ENCODE measurements at places on chromosomes 1 and 21. TPM values are rescaled to one million over a fixed set of nuclear protein-coding genes. Genes with fewer than 3 reads are reported as not detected.

Gene LRRC38
- not detected for total RNA-seq

DNA sequence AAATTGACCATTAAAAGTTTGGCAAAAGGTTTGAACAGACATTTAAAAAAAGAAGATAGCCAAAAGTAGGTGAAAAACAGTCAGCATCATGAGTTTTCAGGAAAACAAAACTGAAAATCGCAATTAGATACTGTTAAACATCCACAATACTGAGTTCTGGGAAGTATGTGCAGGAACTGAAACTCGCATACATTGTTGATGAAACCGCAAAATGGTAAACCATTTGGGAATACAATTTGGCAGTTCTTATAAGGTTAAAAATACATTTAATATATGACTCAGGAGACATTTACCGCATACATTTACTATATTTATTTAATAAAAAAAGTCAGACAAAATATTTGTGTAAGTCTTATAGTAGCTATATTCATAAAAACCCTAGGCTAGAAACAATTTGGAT, 393.2 kb downstream of the COL11A1 start:
- DNase-seq, result no peak

DNA sequence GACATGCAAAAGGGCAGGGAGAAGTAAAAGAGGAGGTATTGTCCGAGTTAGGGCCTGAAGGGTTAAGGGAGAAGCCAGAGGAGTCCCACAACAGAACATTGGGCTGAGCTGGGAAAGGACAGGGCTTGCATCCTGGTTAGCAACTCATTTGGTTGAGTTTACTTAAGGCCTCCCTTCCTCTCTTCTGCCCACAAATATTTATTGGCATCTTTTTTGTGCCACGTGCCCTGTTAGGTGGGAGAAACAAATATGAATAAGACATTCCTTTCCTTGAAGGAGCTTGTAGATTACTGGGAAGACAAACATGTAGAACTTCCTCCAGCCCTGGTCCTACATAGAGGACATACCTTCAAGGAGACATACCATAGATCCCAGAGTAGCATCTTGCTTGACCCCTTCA, 53.0 kb upstream of the PRELP start:
- no peak for DNase-seq

- no peak for DNase-seq
Observed at GRCh38 chr1:227749225-227749624, 14.0 kb downstream of the SNAP47 start.

GRCh38 chr1:9452516-9453140, 86.6 kb upstream of the SLC25A33 start:
- no peak for DNase-seq

DNA sequence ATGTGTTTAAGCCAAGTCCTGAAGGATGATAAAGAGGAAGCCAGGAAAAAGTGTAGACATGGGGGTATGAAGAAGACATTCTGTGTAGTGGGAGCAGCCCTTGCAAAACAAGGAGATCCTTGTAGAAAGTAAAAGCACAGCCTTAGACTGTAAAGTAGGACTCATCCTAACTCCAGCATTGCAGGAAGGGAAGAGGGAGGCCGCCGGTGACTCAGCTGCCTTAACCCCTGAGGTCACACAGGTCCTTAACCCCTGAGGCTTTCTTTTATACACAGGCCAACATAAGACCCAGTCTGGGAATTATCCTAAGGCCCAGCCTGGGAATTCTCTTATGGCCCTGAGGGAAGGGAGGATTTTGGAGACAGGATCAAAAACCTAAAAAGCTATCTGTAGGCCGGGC, 18.0 kb downstream of the PGM1 start:
- DNase-seq, result no peak

GRCh38 chr1:43274804-43275180, 5.0 kb downstream of the TMEM125 start:
- DNase-seq, result no peak

- no peak for DNase-seq
Observed at GRCh38 chr1:43653893-43654292, 3.9 kb downstream of the KDM4A start.

GRCh38 chr1:200751717-200752116, 13.0 kb downstream of the CAMSAP2 start:
- DNase-seq, result no peak

DNA sequence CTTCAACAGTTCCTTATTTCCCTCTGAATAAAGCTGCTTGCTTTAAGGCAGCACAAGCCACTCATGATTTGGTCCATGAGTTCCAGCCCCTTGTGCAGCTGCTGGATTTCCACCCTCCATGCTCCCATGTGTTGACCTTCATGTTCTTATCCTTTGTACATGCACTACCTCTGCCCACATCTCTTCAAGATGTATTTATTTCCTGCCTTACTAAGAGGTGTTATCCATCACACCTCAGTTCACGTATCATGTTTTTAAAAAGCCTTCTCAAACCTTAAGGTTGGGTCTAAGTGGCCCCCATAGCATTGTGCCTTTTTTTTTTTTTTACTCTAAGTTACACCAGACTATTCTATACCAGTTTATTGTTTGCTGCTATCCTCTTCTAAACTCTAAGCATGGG, 107.7 kb downstream of the SIPA1L2 start:
- no peak for DNase-seq

DNA sequence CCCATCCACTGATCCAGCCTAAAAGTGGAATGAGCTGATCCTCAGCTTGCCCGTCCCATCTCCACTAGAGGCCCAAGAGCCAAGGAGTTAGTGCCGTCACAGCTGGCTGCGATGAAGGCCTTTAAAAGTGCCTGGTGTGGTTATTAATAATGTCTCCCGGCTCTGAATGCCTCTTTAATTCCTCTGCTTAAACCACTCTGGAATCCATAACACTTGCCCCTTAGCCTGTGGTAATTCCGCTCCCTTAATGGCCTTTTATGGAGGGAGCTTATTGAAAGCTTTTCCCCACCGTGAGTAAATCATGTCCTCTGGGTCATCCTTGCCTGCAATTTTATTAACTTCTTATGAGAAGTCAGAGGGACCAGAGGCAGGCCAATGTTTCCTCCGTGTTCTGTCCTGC, 55.4 kb downstream of the UBIAD1 start:
- DNase-seq, result no peak

Measured in occipital lobe (tissue), 3 donors.